ENCODE measurements at places on chromosomes 6 and 20. TPM values are rescaled to one million over a fixed set of nuclear protein-coding genes. Genes with fewer than 3 reads are reported as not detected.

Gene EZR
- total RNA-seq, result 95.1 TPM

Gene XKR7
- total RNA-seq, result 0.05 TPM

Gene ADTRP
- 7.4 TPM for total RNA-seq

Gene CDH26
- 4.1 TPM for total RNA-seq

Gene SSTR4
- total RNA-seq, result not detected

Gene HEBP2
- 7.6 TPM for total RNA-seq

Gene OR12D3
- total RNA-seq, result not detected

Gene C20orf144
- total RNA-seq, result not detected
